ENCODE measurements at places on chromosomes 7 and 10.

DNA sequence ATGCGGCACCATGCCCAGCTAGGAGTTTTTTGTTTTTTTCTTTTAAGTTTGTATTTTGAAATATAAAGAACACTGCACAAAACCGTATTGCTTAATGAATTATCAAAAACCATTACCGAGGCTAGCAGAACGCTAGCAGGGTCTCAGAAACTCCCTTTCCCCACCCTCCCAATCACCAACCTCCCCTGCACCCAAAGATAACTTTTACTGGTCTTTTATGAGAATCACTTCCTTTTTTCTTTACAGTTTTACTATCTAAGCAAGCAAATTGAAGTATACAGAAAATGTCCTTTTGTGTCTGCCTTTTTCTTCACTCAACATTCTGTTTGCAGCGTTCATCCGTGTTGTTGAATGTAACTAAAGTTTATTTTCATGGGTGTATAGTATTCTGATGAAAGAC is 13.4 kb downstream of the HIP1 start:
- DNase-seq = no peak

GRCh38 chr10:132417257-132417910 is 20.4 kb downstream of the PWWP2B start:
- DNase-seq = no peak

- no peak for DNase-seq
These were observed 740 bp downstream of the GALNT11 start for GRCh38 chr7:152025937-152026890.

- DNase-seq = no peak
These were observed 45.1 kb downstream of the SPOCK2 start for GRCh38 chr10:72043016-72043834.

DNA sequence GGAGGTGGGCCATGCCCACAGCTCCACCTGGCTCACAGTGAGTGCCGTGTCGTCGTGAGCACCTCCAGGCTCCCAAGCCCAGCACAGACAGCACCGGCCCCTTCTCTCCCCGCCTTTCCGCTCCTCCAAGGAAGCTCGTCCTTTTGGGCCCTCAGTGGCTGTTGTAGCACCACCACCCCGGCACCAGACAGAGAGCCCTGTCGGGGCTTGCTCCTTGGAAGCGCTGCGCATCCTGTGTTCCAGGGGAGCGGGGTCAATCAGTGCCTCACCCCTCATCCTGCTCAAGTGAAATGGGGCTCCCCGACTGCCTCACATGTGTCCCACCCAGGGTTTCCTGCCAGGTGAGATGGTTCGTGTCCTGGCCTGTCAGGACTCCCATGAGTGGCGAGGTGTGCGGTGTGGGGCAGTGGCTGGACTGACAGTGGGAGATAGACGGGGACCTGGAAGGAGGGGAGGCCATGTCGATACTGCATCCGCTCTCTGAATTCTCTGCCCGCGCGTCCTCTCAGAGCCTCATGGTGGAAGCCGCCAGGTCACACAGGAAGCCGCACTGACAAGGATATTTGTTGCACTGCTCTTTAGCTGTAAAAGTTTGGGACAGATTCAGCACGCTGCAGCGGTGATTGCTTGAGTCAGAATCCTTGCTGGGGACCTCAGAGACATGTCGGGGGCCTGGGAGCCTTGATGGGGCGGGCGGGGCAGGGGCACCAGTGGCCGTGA is 107.1 kb downstream of the INPP5A start:
- no peak for DNase-seq

DNA sequence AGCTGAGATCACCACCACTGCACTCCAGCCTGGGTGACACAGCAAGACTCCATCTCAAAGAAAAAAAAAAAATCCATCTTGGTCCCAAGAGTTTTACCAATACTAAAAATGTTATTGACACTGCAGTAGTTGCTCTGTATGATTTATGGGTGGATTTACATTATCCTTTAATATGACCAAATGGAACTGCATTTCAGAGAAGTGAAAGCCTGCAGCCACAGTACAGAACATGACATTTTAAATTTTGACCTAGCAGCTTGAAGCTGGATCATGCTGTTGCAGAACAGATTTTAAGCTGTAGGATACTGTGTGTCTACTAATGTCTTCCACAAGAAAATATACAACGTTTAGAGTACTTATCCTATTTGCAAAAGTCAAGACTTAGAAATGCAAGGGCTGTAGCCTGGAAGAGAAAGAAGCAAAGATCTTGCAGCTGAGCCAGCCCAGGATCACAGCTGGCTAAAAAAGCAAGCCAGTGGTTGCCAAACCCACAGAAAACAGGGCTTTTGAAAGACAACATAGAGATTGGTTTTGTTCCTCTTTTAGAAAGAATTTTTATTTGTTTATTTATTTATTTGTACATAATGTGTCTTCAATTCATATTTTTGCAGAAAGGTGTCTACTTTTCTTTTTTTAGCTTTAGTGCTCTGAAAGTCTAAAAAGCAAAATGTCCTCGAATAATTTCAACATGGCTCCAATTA is 55.2 kb upstream of the WNT16 start:
- peak; percentile 22 for DNase-seq

DNA sequence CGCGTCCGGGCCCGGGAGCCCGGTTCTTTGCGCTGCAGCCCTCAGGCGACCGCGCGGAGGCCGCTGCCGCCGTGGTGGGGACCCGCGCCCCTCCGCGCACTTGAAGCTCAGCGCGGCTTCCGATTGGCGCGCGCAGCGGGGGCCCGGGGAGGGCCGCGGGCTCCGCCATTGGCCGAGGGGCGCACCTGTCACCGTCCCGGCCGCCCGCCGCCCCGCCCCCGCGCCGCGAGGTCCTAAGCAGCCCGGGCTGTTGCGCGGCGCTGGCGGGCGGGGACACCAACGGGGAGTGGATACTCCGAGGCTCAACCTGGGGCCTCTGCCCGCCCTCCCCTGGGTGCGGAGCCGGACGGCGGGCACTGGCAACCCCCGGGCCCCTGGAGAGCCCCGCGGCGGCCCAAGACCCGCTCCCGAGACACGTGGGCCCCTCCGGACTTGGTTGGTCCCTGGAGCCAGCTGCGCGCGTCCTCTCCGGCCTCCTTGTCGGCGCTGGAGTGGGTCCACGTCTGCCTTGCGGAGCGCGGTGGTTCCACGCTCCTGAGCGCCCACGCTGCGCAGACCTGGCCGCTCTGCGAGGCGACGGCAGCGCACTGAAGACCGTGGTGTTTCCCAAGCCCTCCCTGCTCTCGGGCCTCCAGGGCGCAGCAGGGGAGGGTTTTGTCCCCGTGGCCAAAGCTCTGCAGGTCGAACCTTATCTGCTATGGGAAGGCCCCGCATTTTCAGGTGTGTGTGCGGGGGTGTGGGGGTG is at the start of gene MNX1:
TSS of gene MNX1 (minus strand) at position 76 of the 745 bp plus-strand sequence. CDS start 313 bp downstream, outside the sequence.
- DNase-seq = no peak

GRCh38 chr10:126521399-126521798 is 133.1 kb upstream of the ADAM12 start:
- DNase-seq = no peak

- DNase-seq = no peak
These were observed 6.3 kb downstream of the TRPV5 start for GRCh38 chr7:142927085-142927745.

DNA sequence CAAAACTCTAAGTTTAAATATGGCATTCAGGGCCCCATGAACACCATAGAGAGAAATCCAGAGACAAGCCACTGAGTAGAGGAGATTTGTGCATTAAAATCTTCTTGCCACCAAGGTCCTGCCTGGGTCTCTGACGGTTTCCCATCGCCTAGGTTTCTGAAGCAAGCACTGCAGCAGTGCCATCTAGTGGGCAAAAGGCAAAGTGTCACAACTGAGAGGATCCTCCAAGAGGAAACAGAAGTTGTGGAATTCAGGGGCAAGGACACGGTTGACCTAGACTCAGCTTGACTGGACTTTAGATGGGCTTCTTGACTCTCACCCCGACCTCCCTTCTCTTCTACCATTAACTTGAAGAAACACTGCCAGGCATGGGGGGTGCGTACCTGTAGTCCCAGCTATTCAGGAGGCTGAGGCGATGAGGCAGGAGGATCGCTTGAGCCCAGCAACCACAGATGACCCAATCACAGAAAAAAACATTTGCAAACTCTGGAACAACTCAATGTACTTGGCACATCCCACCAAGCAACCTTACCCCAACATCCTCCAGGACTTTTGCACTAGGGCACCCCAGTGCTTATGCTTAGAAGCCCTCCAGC is 604.1 kb downstream of the GALNT17 start:
- DNase-seq = peak; percentile 78

DNA sequence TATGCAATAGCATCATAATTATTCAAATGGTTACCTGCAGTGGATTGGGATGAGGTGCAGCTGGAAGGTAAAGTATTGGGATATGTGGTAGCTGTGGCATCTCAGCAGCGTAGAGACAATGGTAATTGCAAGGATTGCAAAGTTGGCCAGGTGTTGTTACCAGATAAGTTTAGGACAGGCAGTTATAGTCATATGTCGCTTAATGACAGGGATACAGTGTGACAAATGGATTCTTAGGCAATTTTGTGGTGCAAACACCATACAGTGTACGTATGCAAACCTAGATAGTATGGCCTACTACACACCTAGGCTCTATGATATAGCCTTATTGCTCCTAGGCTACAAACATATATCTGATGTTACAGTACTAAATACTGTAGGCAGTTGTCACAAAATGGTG is 163.5 kb upstream of the LYZL2 start:
- no peak for DNase-seq

GRCh38 chr7:901388-902154 is 25.2 kb downstream of the GET4 start:
- peak; percentile 95 for DNase-seq

DNA sequence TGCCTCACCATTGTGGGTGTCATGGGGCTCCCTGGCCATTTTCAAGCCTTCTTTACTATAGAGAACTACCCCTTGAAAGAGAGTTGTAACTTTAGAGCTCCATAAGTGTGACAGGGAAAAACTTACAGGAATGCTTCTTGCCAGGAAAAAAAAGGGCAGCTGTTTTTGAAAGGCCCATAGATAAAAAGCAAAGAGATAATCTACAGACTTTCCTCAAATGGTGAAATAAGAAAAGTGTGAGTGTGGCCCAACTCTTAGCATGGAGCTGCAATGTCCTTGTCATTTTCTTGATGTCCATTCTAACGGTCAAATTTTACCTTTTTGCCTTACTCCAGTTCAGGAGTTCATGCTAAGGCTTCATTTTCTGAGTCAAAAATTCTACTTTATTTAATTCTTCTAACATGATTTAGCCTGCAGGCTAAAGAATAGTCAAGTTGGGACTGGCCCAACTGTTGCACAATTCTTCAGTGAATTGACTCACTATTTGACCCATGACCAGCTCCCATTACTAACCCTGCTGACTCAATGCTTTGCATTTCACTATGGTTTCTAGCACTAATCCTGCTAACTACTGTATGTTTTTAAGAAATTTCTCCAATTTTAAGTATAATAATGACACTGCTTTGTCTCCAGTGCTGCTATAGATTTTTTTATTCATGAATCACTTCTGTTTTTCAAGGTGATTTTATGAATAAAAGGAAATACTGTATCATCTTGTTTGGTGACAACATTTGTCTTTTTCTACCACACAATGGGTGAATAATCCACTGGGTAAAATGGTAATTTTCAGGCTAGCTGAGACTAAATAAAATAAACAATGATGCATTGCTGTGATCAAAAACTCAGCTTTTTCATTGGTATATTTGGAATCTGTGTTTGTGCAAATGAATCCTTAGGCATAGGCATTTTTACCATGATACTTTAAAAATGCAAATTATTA is 41.4 kb upstream of the SGCE start:
- peak; percentile 76 for DNase-seq

DNA sequence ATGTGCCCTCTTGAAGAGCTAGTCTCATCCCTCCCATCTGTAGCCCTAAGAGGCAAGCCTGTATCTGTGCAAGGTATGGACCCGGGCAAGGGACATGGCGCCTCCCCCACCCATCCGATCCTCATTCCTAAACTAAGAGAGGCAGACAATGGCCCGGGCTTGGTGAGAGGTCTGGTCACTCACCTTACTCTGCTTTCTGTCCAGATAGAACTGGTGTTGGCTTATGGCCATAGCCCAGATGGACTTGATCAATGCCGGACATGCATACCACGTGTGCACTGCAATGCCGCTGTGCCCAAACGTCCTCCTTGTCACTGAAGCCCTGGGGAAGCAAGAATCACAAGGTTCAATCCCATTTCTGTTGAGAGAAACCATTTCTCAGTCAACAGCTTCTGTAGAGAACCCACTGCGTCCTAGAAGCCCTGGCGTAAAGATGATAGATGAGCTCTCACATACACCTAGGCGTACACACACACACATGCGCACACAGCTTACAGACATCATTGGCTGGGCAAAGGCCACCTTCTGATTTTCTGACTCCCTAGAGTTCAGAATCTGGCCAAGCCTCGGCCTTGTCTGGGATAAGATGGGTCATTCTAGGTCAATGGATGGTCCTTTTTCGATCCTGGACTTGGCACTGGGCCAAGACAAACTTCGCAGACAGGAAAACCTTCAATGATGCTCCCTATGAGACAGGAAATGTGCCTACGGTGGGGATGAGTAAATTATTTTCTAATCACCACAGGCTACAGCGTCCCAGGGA is 114.6 kb downstream of the PRPF18 start:
- DNase-seq = no peak

GRCh38 chr7:133784486-133785001 is 342.6 kb upstream of the LRGUK start:
- DNase-seq = no peak

- DNase-seq = no peak
These were observed 85.0 kb upstream of the FGL2 start for GRCh38 chr7:77284616-77285015.

- DNase-seq = peak; percentile 45
These were observed 60.0 kb downstream of the WAC start for GRCh38 chr10:28592953-28593352.

- DNase-seq = no peak
These were observed 297.1 kb downstream of the GALNT17 start for GRCh38 chr7:71429083-71429482.

- no peak for DNase-seq
These were observed 51.1 kb downstream of the CYP26A1 start for GRCh38 chr10:93124580-93125318.

DNA sequence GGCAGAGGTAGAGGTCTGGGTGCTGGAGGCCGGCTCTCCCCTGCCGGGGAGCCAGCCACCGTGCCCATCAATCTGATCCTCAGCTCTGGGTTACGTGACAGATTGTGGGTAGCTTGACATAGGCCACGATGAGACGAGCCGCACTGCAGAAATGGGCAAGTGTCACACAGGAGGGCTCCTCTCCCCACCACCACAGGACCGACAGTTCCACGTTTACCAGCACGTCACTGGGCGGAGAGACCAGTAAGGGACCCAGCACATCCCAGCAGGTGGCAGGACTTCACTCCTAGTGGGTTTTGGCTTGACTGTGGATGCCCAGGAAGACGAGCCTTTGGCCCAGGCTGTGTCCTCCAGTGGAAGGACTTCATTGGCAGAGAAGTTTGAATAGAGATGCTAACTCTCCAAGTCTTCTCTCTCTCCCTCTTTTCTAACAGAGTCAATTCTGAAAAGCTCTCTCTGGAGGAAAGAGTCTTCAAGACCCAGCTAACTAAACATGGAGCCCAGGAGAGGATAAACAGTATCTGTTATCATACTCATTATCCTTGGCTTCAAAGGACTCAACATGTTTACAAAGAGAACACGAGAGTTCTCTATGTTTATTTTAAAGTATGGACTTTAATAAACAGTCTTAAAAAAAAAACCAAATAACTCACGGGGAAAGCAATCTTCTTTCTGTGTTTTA is 129.3 kb upstream of the JCAD start:
- DNase-seq = no peak

GRCh38 chr7:407721-408539 is 111.7 kb downstream of the PDGFA start:
- no peak for DNase-seq

Data from AG20443 (cell line).